NCI-H187 (cell line): ENCODE measurements at places on chromosomes 12 and 14.

- no peak for DNase-seq
These were observed 140.4 kb upstream of the GZMB start for GRCh38 chr14:24774187-24774915.

DNA sequence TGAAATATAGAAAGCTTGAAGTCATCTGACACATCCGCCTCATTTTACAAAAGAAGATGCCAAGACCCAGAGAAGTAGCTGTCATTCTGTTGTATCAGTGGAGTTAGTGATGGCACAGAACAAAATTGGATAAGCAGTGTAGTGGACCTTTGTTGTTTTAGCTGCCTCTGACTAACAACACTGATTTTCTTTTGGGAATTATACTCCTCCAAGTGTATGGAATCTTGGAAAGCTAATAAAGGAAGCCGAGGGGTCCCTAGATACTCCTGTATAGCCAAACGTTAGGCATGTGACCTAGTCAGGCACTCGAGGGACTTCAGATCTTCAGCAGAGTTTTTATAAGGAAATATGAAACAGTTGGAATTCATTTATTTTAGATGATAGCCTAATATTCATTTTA lies 94.5 kb downstream of the OTOGL start:
- DNase-seq = no peak

DNA sequence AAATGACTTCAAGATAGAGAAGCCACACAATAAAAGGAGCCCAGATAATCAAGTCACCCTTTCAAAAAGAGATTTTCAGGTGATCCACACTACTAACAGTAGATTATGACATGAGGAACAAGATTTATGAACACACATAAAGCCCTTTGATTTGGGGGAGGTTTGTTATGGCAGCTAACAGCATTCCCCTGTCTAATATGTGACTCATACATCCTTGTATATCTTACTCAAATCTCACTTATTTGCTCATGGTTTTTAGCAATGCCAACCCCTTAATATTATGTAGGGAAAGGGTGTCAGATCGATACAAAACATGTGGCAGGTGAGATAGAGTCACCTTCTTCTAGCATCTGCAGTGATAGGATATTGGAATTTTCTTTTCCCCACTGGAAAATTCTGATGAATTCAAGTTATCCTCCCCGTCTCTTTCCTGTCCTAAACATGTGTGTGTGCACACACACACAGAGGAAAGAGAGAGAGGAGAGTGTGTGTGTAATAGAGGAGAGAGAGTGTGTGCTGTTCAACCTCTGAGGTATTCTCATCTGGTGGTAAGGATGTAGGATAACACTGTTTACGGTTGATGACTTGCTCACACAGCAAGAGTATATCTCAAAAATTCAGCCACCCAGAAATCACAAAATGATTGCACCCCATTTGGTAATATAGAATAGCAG lies 319.9 kb downstream of the KCNC2 start:
- no peak for DNase-seq

- no peak for DNase-seq
These were observed 133.4 kb downstream of the KICS2 start for GRCh38 chr12:64088431-64089349.

DNA sequence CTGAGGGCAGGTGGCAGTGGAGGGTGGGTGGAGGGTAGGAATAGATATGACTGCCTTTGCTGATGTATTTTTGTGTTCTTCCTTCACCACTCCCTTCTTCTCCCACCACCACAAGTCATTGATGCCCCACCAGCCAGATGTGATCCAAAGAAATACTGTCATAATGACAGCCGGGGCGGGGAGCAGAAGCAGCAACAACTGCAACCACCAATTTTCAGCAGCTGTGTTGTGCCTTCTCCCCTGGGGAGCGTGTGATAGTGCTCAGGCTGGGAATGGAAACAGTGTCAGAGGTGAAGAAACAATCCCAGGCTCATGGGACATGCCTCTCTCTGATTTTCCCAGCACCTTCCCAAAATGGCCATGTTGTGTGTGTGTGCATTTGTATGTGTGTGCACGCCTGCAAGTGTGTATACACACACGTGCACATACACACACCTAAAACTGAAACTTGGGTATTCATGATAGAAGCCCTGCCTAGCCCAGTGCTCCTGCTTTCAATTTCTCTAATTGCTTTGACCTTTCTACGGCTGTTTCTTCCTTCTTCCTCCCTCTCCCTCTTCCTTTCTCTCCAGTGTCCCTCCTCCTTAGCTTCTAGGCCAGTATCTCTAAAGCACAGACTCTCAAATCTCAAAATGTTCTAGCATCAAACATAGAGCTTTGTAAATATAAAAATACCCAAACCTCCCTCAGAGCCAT lies 299.2 kb upstream of the FKBP4 start:
- no peak for DNase-seq
